ENCODE measurements at places on chromosomes 2 and 18.

- no peak for DNase-seq
These were observed 27.9 kb downstream of the RMND5A start for GRCh38 chr2:86747711-86748639.

GRCh38 chr2:141522048-141522447, 608.8 kb downstream of the LRP1B start:
- no peak for DNase-seq

GRCh38 chr2:14806613-14807012, 174.1 kb downstream of the LRATD1 start:
- no peak for DNase-seq

- DNase-seq: no peak
These were observed 95.9 kb upstream of the GRB14 start for GRCh38 chr2:164717000-164717803.

GRCh38 chr2:62654423-62654791, 51.1 kb upstream of the EHBP1 start:
- DNase-seq: no peak
